ENCODE measurements at places on chromosomes 3 and 15.

- peak; percentile 31 for DNase-seq
These were observed 120.1 kb upstream of the UBE2E1 start for GRCh38 chr3:23685541-23686258.

GRCh38 chr3:53703630-53704362 is 142.4 kb downstream of the CHDH start:
- no peak for DNase-seq

GRCh38 chr15:35546511-35547381 is 781 bp upstream of the DPH6 start:
- no peak for DNase-seq

DNA sequence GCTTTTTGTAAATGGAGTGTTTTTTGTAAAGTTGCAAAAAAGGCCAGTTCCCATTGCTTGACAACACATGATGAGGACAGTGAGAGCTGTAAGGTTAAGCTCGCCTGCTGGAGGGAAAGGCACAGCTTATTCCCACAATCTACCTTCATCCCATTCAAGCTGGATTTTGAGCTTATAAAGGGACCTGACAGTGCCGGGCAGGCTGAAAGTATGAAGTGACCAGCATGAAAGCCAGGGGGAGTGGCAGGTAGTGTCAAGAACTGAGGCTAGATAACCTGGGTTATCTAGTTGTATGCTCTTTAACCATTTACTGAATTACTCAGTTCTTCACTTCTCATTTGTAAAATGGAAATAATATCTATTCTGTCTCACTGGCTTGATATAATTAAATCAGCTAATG is 52.3 kb upstream of the KPNA4 start:
- no peak for DNase-seq

DNA sequence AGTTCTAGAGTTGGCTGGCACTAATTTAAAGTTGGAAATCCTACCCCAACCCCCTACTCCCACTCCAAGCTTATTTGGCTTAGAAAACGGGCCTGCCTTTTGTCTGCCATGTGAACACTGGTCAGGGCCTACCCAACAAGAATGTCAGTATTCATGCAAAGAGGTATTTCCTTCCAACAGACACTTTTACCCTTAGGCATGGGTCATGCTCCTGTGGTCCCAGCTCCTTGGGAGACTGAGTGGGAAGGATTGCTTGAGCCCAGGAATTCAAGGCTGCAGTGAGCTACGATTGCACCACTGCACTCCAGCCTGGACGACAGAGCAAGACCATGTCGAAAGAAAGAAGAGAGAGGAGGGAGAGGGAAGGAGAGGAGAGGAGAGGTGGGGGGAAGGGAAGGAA is 137.5 kb upstream of the LRTM1 start:
- no peak for DNase-seq

DNA sequence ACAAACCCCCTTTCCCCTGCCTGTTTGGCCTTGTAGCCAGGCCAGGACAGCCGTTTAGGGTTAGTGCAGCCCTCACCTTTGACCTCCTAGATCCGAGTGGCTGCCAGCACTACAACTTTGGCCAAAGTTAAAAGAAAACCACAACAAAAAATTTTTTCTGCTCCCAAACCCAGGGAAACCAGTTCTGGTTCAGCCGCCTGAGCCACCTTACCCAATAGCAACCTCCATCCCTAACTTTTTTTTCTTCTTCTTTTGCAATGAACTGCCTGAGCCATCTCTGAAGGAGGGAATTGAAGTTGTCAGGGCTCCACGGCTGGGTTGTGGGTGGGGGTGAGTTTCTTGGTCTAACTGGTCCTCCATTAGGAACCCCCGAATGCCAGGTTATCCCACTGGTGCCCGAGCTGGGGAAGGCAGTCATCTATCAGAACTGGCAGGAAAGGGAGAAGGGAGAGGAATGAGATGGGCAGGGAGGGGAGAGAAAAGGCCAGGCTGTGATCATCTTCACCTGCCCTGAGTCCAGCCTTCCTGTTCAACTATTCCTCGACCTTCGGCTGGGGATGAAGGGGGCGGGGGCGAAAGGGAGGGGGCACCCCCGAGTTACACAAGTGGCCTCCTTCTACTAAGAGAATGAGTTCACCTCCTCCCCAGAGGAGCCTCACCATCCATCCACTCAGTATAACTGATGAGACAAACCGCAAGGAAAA is 6.2 kb upstream of the NR2F2 start:
- no peak for DNase-seq

DNA sequence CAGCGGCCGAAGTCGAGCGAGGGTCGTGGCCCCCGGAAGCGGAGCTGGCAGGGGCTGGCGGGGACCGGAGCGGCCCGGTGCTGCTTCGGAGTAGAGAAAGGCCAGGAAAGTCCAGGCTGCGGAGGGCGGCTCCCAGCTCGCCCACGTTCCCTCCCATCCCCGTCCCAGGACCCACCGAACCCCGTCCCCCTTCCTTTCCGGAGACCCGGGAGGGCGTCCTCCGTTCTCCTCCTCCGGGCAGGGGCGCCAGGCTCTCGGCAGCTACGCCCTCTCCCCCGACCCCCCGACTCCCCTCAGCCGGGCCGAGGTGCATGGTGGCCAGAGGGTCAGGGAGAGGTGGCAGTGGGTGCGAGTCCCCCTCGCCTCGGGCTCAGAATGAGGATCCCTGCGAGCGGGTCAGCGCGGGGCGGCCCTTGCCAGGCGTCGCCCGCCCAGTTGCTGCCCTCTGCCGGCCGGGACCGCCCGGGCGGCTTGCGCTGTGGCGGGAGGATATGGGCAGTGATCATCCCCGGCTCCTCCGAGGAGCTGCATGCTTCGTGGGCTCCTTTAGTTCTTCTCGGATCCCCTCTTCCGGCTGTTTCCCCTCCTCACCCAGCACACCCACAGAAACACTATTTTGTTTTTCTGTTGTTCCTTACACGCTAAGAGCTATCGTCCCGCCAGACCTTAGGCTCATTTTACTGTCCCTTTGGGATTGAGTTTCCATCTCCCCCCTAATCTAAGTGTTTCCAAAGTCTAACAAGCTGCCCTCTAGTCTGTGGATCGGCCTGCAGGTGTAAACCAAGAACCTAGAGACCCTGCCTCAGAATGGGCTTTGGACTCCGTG is 744 bp upstream of the ALDH1A2 start:
- DNase-seq = no peak

DNA sequence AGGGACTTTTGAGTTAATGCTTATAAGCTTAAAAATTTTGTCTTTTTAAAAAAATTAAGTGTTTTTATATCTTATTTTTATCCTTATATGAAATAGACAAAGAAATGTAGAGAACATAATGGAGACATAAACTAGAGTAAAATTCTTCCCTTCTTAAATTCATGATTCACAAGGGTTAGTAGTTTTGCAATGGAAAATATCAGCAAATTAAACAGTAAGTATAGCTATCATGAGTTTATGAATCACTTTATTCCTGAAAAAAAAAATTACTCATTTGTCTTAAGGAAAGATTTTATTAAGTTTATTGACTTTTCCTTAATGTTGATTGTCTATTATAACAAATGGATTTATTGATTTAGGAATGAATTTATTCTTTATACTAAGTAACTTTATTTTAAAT is 4.3 kb downstream of the ATP6V1A start:
- no peak for DNase-seq

GRCh38 chr3:194329583-194329965 is 21.6 kb downstream of the CPN2 start:
- DNase-seq = no peak

DNA sequence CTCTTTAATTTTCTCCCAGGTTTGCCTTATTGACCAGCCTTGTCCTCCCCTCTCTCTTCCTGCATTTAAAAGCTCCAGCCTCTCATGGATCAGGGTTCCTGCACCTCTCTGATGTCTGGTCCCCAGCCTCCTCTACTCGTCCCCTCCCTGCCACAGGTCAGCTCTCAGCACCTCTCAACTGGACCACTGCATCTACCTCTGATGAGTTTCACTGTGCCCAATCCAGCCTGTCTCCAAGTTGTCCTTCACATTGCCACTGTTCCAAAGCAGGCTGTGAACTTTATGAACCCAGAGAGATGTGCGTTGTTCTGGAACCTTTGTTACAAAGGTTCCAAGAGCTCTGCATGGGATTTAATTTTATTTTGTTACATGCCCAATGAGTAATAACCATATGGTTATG is 76.6 kb downstream of the SLCO3A1 start:
- no peak for DNase-seq

- no peak for DNase-seq
These were observed 79.8 kb downstream of the LIPC start for GRCh38 chr15:58511599-58511987.

DNA sequence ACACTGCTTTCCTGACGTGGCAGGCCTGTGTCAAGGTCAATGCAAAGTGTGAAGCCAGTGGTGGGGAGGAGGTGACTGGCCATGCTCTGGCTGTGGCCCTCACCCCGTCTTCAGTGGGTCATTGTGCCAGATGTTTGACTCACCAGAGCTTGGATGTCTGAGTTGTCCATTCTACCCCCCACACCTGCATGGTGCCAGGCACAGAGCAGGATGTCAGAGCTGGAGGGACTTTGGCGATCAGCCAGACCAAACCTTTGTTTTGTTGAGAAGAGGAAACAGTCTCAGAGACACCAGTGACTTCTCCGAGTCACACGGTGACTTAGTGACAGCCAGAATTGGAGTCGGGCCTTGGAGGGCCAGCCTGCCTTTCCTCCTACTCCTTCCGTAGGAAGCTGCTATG is 49.5 kb downstream of the SMAD6 start:
- peak; percentile 23 for DNase-seq

DNA sequence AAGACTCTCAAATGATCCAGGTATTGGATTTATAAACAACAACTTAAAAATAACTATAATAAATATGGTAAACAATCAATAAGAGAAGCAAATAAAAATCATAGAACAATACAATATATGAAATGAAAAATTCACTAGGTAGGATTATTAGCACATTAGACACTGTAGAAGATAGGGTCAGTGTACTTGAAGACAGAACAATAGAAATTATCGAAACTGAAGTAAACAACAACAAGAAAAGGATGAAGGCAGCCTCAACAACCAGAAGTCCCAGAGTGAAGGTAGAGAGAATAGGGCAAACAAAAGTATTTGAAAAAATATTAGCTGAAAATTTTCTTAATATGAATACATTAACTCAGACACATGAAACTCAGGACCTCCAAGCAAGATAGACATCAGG is 11.9 kb downstream of the IQCB1 start:
- DNase-seq = no peak

GRCh38 chr3:47293822-47294221 is 11.1 kb downstream of the KLHL18 start:
- DNase-seq = no peak

GRCh38 chr3:192352142-192352541 is 375.2 kb downstream of the FGF12 start:
- no peak for DNase-seq

- peak; percentile 34 for DNase-seq
These were observed 1031.8 kb upstream of the NR2F2 start for GRCh38 chr15:95298729-95299128.

- no peak for DNase-seq
These were observed 20.9 kb downstream of the SLC24A1 start for GRCh38 chr15:65642594-65642993.

GRCh38 chr3:30640851-30641250 is 34.5 kb downstream of the TGFBR2 start:
- peak; percentile 46 for DNase-seq

- DNase-seq = no peak
These were observed 128.0 kb downstream of the GMNC start for GRCh38 chr3:190734490-190734889.

DNA sequence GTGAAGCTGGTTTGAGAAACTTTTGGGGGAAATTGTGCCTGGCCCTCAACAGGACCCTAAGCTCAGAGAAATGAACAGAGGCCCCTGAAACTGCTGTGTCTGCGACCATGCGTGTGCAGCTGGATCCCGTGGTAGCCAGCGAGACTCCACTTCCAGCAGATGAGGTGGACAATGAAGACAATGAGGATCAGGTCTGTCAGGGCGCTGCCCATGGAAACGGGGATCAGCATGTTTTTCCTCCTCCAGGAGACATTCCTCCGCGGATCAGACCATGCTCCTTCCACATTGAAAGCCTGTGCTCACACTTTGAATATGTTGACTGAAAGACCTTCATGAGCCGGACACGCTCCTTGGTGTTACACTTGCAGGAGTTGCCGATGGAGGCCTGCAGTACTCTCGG is 1439.8 kb upstream of the ALCAM start:
- DNase-seq = no peak

DNA sequence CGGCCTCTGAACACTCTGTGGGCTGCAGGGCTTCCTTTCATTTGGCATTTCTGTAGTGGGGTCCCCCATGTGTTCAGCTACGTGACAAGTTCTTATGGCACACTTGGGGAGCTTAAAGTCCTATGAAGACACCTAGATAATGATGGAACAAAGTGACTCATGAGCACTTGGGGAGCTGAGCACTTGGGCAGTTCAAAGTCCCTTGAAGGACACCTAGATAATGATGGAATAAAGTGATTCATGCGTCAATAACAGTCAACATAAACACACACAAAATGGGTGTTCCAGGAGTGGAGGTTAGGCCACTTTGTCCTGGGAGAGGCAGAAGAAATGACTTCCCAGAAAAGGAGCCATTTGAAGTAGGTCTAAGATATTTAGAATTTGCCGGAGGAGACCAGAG is 66.6 kb downstream of the LDHAL6B start:
- DNase-seq = no peak

All from Kasumi-1 (cell line).